ENCODE measurements at places on chromosomes 11 and 22.

- no peak for DNase-seq
Measured at GRCh38 chr11:47572715-47573255, 6.0 kb downstream of the KBTBD4 start.

- no peak for DNase-seq
Measured at GRCh38 chr22:41513391-41513790, 30.9 kb downstream of the POLR3H start.

DNA sequence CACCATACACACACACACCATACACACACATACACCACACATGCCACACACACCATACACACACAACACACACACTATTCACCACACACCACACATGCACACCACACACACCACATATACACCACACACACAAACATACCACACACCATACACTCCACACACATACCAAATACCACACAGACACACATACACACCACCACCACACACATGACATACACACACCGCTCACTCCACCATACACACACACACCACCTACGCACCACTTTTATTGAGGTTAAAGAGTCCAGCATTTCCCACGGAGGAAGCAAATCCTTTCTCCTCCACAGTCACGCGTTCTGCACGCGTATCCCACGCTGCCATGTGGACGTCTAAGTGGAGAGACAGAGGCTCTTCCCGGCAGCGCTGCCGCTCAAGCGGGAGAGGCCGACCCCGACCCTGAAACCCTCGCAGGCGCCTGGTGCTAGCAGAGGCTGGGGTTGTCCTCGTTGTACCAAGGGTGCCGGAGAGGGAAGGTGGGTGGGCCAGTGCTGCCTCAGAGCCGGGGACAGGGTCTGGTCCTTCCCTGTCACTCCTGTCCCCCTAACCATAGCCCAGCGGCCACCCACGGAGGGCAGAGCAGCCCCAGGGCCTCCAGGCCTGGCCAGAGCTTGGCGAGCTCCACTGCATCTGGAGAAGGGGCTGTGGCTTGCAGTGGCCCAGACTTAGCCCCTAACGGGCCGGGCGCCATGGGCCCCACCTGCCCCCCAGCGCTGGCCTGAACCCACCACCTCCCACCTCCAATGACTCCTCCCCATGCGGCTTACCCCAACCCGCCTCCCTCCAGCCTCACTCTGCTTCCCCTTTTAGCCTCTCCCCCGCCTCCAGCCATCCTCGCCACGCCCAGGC, 1495.0 kb downstream of the BRD1 start:
- no peak for DNase-seq

GRCh38 chr11:21142007-21142406, 472.6 kb downstream of the NELL1 start:
- DNase-seq = no peak

- no peak for DNase-seq
Measured at GRCh38 chr22:39239561-39240423, 5.0 kb downstream of the PDGFB start.

DNA sequence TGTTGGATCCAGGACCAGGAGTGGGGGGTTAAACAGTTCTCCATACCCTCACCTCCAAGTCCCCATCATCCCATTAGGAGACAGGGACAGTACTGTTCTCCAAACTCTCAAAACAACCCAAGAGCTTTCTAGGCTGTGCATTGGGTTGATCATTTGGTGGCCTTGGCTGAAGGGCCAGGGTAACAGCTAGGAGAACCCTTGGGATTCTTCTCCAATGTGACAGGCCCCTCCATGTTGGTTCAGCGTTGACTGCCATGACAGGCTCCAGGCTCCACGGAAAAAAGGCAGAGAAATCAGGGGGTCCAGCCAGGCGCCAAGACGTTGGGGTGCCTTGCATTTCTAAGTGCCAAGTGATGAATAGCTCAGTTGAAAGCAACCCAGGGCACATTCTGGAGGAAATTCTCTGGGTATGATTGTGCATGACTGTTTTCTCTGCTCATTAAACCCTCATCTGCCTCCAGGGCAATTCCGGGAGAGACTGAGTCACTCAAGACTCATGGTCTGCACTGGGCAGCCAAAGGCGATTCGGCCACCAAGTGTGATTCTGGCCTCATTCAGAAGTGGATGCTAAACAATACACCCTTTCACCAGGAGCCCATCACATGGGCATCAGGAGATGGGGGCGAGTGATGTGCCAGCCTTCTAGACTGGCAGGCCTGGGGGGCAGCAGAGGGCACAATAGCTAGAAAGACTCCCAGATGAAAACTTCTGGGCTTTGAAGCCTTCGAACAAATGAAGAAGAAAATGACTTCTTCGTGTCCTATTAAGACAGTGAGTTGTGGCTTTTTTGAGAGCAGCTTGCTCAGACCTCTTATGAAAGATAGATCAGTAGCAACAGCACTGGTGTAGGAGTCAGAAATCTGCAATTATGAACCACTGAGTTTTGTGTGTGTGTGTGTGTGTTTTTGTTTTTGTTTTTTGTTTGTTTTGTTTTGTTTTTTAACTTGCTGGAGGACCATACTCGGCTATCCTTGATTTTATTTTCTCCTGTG, 27.7 kb downstream of the CD44 start:
- no peak for DNase-seq

DNA sequence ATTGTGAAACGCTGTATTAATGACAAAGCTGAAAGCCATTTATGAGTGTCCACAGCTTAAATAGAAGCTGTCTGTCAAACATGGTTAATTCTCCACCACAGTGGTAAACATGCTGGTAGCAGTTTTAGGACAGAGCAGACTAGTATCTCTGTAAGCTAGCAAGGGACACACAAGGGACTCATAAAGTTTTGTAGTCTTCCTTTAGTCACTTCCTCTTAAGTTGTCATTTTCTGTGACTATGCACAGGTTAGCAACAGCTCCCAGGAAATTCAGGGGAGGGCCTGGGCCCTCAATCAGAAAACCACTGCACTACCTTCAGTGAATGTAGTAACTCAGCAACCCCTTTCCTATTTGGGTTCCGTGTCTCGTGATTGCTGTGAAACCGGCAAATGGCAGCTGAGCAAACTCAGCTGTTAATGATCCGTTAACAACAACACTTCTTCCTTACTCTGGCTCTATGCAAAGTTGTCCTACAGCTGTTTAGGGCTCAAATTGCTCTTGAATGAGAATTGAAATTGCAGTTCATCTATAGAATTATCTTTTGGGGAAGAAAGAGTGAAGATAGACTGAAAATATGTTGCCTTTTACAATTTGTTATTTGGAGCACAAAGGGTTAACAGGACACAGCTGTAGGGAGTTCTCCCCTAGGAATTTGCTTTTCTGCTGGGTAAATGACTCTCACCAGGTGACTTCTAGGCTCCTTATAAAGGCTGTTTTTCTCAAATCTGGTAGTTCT, at the start of gene MMP26:
Gene MMP26, plus strand, starts transcription at position 731 of the 736 bp plus-strand sequence.
- DNase-seq = no peak

GRCh38 chr11:57440744-57441414, 14.0 kb upstream of the SLC43A3 start:
- DNase-seq = no peak

DNA sequence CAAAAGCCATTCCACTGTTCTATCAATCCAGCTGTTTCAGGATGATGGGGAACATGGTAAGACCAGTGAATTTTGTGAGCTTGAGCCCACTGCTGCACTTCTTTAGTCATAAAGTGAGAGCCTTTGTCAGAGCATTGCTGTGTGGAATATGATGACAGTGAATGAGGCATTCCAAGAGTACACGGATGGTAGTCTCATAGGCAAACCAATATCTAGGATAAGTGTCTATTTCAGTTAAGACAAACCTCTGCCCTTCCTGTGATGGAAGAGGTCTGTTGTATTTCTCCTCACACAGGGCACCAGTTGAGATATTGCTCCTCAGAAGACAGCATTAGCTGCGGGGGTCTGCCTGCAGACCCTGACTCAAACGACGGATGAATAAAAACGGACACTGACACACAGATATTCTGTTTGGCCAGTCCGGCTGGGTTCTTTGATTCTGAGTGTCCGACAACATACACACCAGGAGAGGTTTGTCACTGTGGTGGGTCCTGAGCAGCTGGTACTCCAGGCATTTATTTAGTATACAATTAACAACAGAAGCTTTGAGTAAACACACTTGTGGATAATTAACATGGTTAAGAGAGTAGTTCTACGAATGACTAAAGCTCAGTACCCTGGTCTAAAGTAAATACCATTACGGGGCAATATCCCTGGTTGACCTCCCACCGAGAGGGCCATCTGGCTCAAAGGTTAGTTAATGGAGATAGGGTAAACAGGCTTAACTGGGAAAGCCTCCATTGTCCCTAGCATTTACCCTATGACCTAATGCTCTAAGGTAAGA, 121.7 kb downstream of the ZNF280B start:
- DNase-seq = no peak

DNA sequence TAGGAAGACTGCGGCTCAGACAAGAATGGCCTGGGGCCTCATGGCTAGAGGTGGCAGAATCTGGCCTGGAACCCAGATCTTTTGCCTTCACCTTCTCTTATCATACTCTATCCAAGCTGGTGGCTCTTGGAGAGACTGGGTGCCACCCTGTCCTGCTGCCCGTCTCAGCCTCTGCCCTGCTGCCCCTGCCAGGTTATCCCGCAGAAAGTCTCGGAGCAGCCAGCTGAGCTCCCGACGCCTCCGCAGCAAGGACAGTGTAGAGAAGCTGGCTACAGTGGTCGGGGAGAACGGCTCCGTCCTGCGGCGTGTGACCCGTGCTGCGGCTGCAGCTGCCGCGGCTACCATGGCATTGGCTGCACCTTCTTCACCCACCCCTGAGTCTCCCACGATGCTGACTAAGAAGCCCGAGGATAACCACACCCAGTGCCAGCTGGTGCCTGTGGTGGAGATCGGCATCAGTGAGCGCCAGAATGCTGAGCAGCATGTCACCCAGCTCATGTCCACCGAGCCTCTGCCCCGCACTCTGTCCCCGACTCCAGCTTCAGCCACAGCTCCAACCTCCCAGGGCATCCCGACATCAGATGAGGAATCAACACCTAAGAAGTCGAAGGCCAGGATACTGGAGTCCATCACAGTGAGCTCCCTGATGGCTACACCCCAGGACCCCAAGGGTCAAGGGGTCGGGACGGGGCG, 5.9 kb downstream of the INCENP start:
- no peak for DNase-seq

- peak; percentile 23 for DNase-seq
Measured at GRCh38 chr22:37193629-37194191, 5.7 kb upstream of the C1QTNF6 start.

- no peak for DNase-seq
Measured at GRCh38 chr11:92838759-92839310, 130.6 kb upstream of the MTNR1B start.

DNA sequence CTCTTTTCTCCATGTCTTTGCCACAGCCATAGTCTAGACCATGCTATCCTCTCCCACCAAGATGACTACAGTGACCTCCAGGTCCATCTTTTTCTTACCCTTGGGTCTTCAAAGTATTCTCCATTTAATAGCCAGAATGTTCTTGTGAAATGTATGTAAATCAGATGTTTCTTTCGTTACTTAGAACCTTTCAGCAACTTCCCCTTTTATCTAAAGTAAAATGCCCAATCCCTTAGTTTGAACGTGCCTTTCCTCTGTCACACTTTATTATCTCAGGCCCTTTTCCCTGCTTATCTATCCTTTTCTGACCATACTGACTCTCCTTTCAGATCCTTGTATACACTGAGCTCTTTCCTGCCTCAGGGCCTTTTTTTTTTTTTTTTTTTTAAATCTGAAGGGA, 17.9 kb downstream of the RBM4B start:
- no peak for DNase-seq

DNA sequence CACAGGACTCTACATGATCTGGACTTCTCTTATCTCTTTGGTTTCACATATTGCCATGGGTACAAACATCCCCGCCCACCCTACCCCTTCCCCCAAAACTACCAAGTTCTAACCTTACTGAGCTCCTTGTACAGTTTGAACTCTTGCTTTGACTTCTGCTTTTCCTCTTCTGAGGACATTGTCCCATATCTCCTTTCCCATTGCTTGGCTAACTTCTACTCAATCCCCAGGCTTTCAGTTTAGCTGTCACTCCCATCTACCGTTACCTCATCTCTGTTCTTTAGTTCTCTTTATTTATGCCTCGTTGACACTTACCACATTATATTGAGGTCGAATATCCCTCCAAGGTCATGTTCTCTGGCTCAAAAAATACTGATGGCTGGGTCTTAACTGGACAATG, 393.5 kb upstream of the CADM1 start:
- no peak for DNase-seq

DNA sequence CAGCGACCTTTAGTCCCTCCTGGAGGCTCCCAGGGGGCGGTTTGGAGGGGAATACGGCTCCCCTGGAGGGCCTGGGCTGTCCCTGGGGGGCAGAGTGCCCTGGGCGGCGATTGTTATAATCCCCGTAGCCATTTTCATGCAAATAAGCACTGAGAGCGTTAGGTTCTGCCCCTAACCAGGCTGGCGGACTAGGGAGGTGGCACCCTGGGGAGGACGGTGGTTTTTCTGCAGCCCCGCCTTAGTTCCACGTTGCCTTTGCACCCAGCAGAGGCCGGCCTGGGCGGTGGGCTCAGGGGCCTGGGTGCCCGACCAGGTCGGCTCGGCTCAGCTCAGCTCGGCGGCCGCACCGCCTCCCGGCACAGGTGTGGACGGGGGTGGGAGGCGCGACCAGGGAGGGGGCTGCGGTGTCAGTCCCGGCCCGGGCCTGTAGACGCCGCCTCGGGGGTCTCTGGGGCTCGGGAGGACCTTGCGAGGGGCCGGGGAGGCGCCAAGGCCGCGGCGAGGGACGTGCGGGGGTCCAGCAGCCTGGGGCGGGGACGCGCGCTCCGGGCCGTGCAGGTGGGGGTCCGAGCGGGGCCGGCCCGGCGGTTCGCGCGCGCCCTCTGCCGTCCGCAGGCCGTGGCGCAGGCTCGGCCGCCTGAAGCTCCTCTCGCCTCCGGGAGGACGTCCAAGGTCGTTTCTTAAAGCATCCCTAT, 2.3 kb upstream of the DUSP8 start:
- no peak for DNase-seq

DNA sequence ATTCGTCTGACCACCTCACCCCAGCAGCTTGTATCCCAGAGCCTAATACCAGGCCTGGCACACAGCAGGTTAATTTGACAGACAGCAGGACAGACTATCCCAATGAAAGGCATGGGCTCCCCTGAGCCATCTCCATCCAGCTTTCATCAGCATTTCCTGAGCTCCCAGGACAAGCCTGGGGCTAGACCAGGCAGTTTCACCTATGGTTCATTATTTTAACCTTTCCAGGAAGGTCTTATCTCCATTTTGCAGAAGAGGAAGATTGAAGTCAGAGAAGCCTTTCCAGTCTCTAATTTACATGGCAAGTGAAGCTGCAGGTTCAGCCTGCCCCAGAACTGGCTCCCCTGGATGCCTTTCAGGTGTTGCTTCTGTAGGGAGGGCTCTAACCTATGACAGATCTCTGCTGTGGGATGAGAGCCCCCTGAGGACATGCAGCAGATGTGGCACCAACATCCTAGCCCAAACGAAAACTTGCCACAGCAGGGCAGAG, 17.0 kb downstream of the ARRB1 start:
- no peak for DNase-seq
